ENCODE measurements at places on chromosomes 2 and 18.
A peak's percentile ranks its signal among the peaks of the same experiment; 100 is the strongest.

DNA sequence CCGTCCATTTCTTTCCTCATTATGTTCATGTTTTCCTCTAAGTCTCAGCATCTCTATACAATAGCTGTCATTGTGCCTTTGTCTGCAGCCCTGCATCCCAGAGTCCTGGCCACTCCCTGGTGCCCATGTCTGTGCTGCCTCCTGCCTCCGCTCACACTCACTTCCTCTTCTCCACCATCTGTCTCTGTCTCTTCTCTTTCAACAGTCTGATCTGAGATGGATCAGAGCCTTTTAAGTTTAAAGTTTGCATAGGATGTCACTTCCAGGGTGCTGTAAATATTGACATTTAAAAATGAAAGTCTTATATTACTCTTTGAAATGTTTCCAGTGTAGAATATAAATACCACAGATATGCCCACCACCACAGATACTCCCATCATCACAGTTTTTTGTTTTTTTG is 42.7 kb downstream of the UBE2F start:
- no peak for DNase-seq

DNA sequence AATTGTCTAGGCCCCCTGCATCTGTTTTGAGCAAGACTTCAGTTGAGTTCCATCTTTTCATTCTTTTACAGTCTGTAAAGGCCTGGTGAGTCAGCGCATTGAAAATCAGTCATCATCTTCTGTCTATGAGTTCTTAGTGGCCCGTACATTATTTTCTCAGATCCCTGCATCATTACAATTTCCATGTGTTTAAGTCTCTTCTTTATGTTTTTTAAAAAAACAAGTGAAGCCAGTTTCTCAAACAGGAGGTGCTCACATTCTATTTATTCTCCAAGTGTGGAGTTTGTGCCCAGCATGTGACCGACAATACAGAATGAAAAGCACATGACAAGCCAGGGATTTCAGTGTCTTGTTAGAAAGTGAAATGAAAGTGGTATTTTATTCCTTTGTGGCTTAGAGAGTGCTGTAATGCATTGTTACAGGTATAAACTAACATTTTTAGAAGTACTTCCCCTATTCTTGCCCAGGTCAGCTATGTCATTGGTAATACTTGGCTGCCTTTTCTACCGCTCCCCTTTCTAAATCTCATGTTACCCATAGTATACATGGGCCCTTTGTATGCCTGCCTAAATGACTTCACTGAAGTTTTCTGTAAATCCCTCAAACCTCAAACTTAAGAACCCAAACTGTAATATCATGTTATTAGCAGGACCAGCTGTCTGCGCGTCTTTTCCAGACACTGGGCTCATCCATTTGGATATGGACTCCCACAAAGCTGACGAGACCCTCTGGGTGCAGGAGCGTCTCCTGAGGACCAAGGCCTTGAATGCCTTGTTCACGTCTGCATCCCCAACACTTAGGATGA is 67.6 kb downstream of the FEZ2 start:
- no peak for DNase-seq

- peak; percentile 74 for DNase-seq
These were observed 34.6 kb downstream of the TGFBRAP1 start for GRCh38 chr2:105294844-105295481.

DNA sequence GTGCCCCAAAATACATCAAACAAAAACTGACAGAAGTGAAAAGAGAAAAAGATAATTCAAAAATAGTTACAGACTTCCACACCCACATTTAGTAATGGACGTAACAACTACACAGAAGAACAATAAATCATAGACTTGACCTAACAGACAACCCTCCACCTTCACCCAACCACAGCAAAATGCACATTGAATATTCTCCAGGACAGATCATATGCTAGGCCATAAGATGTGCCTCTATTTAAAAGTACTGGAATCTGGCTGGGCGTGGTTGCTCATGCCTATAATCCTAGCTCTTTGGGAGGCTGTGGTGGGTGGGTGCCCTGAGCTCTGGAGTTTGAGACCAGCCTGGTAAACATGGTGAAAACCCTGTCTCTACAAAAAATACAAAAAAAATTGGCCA is 20.0 kb downstream of the SLC66A2 start:
- DNase-seq, result no peak

DNA sequence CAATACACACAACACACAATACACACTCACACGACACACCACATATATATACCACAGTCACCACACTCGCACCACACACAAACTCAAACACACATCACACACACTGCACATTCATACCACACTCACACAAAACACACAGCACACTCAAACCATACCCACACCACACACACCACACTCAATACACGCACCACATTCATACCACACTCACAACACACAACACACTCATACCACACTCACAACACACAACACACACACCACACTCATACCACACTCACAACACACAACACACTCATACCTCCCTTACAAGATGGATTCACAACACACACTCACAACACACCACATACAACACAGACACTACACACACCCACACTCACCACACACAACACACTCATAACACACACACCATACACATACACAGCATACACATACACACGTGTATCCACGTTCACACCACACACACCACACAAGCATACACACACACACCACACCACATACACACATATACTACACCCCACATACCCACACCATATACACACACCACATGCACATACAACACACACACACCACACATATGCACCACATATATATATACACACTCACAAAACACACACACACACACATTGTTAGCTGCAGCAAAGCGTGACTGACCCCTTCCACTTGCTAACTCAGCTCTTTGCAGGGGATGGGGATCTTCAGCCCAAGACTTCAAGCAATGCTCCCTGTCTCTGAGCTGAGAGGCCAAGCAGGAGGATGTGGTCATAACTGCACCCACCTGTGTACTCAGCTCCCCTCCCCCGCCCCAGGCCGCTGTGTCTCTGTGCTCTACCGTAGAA is 59.0 kb downstream of the SDC1 start:
- no peak for DNase-seq

- DNase-seq, result no peak
These were observed 17.2 kb downstream of the MFSD6 start for GRCh38 chr2:190425221-190425866.

GRCh38 chr2:85547089-85547858 is 8.3 kb downstream of the MAT2A start:
- no peak for DNase-seq

GRCh38 chr2:190199109-190199508 is 120.5 kb downstream of the HIBCH start:
- no peak for DNase-seq

DNA sequence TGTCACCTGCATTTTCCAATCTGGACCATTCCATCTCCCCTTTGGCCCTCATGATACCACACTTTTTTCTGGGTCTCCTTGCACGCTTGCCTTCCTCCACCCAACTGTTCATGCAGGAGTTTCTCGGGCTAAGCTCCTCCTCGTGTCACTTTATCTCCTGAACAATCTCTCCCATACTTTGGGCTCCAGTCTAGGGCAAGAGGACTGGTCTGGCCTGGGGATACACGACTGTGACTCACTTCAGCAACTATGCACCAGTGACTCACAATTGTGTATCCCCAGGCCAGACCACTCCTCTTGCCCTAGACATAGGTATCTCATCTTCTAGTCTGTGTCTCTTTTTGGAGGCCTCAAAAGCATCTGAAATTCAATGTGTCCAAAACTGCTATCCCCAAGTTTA is 149.4 kb upstream of the PTPRM start:
- no peak for DNase-seq

DNA sequence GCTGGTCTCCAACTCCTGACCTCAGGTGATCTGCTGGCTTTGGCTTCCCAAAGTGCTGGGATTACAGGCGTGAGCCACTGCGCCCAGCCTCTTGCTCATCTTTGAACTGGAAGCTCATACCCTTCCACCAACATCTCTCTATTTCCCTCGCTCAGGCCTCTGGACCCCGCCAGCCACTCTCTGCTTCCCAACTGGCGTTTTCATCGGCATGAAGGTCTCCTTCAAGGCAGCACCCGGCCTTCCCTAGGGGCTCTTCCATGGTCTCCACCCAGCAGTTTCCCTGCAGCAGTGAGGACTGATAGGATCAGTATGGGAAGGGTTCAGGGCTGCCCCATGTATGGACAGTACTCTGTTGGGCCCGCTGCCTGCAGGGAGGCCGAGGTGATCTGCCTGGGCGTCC is 65.8 kb upstream of the HS6ST1 start:
- no peak for DNase-seq

DNA sequence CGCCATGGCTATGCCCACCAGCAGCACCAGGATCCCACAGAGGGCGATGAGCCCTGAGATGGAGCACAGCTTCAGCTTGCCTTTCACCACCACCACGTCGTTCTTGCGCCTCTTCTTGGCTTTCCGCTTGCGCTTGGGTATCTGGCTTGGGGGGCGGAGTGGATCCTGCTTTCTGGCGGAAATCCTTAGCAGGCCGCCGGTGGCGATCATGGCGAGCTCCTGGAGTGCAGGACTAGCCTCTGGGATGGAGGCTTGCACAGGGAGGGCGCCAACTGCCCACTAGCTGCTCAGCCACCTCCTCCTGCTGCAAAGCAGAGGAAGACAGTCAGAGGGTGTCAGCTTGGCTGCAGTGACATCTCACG is 3.5 kb downstream of the TMEM200C start:
- no peak for DNase-seq

DNA sequence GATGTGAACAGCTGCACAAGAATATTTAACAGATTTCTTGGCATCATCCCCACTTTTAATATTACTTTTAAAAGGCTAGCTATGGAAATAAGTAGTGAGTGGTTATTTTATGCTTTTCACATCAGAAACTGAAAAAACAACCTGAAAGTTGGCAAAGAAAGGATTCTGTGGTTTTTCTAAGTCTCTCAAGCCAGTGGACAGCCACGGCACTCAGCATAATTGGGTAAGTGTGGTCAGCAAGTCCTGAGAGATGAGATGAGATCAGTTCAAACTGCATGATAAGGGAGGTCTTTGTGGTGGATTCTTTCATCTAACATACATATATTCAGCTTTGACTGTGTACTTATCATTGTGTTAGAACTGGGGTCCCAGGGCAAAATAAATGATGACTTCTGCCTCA is 105.2 kb downstream of the LYPD6B start:
- DNase-seq, result no peak

DNA sequence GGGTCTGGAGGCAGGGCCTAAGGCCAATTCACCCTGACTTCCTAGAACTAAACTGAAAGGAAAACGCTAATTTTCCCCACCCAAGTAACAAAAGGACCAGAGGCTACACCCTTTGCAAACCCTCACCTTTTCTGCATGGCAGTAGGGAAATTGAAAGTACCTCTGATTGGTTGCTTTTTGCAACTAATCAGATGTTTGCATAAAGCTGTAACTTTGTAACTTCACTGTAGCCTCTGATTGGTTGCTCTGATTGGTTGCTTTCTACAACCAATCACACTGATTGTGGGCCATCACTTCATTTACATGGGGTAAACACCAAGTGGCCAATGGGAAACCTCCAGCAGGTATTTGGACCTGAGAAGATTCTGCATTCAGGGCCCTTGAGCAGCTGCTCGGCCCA is 20.8 kb downstream of the EIPR1 start:
- DNase-seq, result no peak

GRCh38 chr2:156356014-156356754 is 23.7 kb upstream of the NR4A2 start:
- no peak for DNase-seq

All from H1 (cell line).